ENCODE measurements at places on chromosomes 7 and 10.

DNA sequence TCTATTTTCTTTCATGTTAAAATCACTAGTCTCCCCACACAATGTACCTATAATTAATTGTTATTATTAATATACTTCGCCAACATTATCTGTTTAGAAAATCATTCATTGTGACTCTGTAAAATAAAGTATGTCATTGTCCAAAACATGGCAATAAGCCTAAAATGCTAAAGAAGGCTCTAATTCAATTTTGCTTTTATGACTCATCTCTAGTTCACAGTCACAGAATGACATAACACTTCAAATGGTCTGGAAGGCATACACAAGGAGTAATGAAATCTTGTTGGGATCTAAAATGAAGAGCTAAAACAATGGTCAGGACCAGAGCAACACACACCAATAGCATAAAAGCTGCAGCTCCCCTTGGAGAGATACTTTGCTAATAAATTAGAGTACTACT is 505.8 kb downstream of the GPAM start:
- DNase-seq: no peak

- DNase-seq: no peak
These were observed 457 bp downstream of the PLOD3 start for GRCh38 chr7:101216860-101217387.

GRCh38 chr10:13961097-13961496 is 369.6 kb downstream of the FRMD4A start:
- DNase-seq: no peak

DNA sequence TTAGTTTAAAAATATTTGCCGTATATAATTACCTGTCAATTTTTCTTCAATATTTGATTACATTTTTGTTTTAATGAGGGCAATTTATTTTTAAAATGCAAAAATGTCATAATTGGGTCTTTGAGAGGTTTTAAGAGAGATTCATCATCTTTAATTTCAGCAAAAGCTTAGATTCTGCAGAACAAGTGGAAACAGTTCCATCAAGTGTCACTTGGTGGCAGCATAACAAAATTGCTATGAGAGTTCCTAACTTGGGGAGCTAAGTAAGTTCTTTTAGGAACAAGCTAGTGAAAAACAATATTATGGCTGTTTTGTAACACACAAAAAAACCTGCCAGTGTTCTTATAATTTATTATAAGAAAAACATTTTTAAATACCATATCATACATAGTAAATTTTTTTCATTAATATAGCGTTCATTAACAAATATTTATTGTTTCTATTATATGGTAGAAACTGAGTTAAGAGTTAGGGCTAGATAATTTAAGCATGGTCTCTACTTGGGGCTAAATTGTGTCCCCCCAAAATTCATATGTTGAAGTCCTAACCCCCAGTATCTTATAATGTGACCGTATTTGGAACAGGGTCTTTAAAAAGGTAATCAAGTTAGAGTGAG is 155.2 kb downstream of the MAGI2 start:
- DNase-seq: no peak

- DNase-seq: no peak
These were observed 118.4 kb upstream of the ANK3 start for GRCh38 chr10:60508037-60508436.

DNA sequence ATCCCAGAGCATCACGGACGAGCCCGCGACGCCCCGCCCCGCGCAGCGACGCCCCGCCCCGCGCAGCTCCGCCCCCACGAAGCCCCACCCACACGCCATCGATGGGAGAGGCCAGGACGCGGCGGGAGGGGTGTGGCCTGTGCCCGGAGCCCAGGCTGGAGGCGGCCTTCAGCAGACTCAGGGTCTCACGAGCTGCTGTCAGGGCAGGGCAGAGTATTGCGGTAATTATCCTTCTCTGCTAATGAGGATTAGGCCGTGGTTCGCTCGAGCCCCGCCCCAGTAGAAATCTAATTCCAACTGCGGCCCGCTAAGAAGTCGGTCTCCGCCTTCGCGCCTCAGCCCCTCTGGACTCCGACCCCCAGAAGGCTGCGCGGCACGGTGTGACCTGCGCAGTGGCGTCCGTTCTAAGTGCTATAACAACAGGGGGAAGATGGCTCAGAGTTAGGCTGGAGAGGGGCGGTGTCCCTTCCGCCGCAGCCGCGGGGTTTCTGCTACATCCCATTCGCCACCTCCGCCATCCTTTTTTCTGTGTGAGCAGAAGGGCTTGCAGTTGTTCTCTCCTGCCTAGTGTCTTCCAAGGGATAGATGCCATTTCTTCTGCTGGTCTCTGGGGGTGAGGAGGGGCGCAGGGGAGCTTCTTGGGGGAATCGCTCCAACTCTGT is 337 bp upstream of the NT5C3A start:
- DNase-seq: peak; percentile 84

Data from activated CD4-positive, alpha-beta T cell treated with anti-CD3 and anti-CD28 coated beads for 24 hours (primary cell).